ENCODE measurements at places on chromosomes 12 and 14.

DNA sequence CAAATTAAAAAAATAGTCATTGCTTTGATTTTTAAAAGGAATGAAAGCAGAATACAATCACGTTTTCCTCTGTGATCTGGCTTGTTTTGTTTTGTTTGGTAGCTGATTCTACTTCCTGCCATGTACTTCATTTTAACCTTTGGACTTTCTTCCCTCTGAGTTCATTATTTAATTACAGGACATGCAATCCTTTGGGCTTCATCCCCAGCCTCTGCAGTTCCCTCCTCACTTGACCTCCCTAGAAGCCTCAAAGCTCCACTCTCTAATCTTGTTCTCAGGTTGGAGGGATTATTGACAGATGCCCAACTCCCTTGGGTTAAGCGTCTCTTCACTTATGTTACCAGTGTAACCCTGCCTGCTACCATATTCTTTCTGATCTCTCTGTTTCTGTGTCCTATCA lies 967.9 kb upstream of the SEL1L start:
- no peak for DNase-seq

DNA sequence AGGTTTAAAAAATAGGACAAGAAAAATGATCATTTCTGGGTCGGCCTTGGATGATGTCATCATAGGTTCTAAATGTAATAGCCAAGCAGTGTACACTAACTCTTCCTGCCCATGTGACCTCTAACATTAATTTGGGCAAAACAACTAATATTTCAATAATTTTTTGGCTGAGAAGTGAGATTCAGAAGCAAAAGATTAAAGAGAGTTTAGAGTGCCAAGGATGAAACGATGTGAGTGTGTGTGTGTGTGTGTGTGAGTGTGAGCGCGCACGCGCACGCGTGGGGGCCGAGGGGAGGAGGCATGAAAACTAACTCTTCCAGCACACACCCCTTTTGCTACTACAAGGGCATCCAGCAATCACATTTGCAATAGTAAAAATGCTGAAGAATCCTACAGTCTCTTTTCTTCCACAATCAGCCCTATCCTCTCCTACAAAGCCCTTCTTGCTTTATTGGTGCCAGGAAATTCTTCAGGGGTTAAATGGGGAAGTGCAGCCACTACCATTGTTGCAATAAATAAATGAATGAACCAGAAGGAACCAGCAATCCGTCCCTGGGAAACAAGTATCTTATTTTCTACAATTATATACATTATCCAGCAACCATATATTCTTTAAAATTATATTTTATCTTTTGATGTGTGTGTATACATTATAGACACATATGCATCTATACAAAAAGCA lies 52.9 kb downstream of the PEBP1 start:
- DNase-seq = peak; percentile 70

DNA sequence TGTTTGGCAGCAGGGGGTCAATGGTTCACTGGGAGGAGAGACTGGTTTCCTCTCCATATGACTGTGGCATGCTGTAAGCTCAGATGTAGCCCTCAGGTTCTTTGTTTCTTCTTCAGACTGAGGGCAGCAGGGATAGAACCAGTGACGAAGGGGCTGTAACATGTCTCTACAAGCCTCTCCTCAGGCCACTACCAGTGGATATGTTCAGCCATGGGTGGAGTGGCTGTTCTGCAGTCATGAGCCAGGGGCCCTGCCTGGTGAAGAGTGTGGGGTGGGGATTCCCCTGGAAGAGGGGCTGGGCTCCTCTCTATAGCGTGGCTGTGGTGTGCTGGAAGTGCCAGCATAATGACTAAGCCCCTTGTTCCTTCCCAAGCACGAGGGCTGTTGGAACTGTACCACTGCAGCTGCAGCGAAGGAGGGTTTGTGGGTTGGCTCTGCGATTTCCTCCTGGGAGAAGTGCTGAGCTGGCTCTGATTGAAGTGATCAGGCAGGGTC lies 55.8 kb downstream of the CMAS start:
- DNase-seq = peak; percentile 67

DNA sequence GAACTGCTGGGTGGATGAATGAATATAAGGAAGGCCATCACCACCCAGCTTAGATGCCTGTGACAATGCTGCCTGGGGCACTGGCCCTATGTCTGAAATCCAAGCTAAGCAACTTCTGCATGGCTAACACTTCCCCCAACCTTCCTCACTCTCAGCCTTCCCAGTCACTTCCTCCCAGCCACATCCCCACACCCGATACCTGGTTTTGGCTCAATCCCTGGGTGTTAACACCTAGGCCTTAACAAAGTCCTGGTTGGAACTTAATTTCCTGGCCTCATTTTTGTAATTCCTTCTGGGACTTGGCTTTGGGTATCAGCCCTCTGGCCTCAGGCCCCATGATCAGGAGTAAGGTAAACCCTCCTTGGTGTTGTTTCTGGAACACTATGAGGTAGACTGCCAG lies 110.0 kb downstream of the EFCAB11 start:
- no peak for DNase-seq

DNA sequence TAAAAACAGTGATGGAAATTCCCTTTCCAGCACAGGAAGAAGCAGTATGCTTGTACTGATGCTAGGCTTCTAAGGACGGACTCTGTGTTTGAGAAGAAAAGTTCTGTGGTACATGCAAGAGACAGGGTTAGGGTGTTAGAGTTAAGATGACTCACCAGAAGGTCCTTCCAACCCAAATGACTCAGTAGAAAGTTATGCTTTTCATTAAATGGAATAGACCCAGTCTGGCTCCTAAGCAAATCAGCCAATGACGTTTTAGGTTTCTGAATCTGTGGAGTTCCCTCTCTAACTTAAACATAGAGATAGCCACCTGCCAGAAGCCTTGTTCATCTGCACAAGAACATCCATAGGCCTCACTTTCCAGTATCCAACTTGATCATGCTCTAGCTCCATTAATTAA lies 5.7 kb downstream of the PTHLH start:
- DNase-seq = no peak

GRCh38 chr12:70779250-70779649 lies 141.3 kb downstream of the PTPRR start:
- no peak for DNase-seq

DNA sequence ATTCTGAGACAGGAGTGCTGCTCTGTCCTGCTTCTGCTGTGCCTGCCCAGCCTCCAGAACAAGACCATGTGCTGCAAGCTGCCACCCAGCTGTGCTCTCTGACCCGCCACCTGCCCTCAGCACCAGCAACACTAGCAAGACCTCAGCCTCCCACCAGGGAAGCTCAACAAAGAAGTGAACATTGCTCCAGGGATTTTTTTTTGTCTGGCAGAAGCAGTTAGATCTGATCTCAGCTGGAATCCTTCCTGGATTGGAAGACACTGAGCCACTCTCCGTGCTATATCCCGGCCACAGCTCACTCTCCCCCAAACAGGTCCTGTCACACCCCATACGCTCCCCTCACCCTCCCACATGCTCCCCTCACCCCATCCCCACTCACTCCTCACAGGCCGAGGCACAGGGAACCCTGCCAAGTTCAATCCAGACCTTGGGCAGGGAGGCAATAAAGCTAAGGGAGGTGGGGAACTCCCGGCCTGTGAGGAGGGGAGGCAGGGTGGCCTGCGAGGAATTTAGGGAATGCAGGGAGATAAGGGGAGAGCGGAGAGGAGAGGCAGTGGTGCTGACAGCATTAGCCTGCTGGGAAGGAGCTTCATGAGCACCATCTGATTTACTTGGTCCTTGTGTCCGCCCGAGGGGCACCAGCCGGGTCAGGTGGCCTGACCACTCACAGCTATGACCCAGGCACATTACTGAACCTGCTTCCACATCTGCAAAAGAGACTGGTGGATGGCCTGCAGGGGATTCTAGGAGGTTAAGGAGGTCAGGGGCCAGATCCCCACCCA lies 29.7 kb downstream of the CCDC85C start:
- no peak for DNase-seq

GRCh38 chr12:101877806-101878242 lies 444 bp downstream of the DRAM1 start:
- DNase-seq = no peak

DNA sequence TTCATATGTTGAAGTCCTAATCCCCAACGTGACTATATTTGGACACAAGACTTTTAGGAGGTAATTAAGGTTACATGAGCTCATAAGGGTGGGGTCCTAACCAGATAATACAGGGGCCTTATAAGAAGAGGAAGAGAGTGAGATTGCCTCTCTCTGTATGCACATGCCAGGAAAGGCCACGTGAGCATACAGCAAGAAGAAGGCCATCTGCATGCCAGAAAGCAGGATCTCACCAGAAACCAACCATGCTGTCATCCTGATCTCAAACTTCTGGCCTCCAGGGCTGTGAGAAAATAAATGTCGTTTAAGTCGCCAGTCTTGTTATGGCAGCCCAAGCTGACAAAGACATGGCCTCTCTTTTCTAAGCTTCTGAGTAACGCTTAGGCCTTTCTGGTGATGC lies 69.0 kb upstream of the GPHB5 start:
- no peak for DNase-seq

- DNase-seq = no peak
Measured at GRCh38 chr12:11888029-11888428, 182.7 kb upstream of the BCL2L14 start.

- no peak for DNase-seq
Measured at GRCh38 chr12:57622293-57623245, 10.4 kb downstream of the B4GALNT1 start.

DNA sequence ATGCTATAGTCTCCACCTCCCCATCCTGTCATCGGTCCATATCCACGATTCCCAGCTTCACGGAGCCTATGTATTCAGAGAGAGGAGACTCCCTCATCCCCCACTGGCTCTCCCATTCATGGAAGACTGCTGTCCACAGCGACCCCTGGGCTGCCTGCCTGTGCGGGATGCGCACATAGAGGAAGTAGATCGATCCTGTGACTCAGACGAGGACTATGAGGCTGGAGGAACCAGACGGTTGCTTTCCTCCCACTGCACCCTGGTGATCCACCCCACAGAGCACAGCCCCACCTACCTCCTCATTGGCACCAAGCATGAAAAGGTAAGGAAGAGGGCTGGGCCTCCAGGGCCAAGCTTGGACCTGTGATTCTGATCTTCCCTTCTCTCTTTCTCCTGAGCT lies 24.4 kb downstream of the PIGH start:
- DNase-seq = no peak

Measured in putamen (tissue), 1 donor.